ENCODE measurements at places on chromosomes 3 and 15. TPM values are rescaled to one million over a fixed set of nuclear protein-coding genes. Genes with fewer than 3 reads are reported as not detected.

DNA sequence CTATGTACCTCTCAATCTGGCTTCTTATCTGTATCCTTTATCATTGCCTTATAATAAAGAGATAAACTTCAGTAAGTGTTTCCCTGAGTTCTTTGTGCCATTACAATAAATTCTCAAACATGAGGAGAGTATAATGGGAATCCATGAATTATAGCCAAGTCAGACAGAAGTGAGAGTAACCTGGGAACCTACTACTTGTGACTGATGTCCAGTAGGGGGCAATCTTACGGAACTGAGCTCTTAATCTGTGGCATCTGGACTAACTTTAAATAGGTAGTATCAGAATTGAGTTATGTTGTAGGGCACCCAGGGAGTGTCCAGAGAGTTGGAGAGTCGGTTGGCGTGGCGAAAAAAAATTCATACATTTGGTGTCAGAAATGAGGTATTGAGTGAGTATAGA, 542.6 kb downstream of the ZBBX start:
- DNase-seq: no peak

DNA sequence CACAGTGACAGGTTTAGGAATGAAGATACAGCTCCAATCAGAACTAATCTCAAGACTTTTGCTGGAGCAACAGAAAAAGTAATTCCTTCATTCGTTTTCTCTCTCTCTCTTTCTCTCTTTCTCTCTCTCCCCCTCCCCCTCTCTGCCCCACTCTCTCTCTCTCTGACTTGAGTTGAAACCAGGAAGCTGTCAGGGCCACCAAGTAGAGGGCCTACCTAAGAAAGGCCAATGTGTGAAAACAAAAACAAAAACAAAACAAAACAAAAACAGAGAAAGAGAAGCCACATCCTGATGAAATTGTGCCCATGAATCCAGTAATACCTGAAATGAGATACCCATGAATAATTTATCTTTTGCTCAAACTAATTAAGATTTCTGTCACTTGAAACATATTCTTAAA, 72.9 kb downstream of the ATP8B4 start:
- DNase-seq: no peak

DNA sequence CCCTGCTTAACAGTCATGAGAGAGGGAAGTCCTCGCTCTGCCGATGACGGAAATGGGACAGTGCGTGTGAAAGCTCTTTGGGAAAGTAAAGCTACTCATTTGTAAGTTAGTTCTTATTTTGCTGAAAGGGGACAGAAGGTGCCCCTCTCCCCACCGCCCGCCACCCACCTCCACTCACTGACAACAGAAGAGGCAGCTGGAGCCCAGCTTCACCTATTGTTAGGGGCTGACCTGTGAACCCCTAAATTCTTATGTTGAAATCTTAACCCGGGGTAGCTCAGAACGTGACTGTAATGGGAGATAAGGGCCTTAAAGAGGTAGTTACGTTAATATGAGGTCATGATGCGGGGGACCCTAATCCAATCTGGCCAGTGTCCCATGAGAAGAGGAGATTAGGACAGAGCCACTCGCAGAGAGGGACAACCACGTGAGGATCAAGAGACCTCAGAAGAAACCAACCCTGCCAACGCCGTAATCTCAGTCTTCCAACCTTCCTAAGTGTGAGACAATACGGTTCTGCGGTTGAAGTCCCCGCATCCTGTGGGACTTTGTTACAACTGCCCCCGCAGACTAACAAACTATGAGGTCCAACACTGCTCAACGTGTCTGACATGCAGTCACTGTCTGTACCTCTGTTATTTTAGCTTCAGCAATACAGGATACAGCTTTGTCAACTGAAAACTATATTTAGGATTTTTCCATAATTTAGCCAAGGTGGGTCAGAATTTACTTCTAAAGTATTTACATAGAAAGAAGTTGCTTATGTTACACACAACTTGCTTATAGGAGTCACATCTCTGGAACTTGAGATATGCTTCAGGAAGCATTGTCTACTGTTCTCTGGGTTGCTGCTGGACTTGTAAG, 51.7 kb downstream of the PCSK6 start:
- no peak for DNase-seq

DNA sequence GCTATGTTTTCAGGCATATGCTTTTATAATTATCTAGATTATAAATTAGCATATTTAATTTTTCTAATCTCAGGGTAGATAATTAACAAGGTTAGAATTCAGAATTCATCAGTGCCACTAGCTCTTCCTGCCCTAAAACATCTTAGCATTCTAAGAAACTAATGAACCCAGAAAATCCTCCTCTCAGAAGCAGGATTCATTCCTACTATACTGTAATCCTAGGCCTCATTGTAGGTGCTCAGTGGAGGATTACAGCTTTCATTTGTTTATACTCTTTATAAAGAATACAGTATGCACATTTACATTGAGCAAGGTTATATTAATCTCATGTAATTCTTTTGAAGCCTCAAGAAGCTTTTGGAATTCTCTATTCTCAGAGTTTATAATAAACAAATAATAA, 20.9 kb downstream of the ACAD11 start:
- DNase-seq: no peak

DNA sequence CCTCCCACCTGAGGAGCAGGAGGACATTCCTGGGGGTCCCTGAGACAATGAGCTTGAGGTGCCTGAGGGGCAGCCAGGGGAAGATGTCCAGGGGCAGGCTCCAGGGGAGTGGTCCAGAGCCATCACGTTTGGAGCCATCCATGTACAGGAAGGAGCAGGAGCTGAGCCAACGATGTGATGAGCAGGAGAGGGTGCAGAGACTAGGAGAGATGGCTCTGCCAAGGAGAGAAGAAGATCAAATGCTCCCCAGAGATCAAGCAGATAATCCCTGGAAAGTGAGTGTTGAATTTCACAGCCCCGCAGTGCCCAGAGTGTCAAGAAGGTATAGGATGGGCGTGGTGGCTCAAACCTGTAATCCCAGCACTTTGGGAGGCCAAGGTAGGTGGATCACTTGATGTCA, 97.8 kb upstream of the HERC1 start:
- no peak for DNase-seq

DNA sequence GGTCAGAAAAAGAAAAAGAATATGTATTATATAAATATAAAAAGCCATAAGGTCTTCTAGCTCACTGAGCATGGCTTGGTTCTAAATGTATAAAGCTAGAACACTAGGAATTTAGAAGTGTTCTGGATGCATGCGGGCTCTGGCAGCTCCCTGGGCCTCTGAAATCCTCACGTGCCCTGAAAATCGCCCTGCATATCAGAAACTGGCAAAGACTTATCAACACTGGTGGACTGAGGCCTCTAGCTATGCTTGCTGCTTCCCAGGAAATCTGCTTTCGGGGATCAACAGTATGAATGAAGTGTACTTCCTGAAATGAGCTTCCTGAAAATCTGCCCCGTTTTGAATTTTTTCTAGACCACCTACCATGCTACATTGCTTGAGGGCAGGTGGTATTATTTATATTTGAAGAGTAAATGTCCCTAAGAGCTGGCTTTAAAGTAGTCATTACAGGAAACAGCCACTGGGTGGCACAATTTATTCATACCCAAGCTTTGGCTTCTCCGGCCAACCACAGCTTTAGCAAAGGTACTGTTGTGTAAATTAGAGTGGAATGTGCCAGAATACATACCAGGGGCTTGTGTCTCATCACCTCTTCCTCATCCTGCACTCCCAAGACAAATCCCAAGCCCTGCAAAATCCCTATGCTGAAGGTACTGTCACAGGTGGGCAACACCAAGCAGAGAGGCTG, 17.7 kb downstream of the CRTAP start:
- DNase-seq: no peak

DNA sequence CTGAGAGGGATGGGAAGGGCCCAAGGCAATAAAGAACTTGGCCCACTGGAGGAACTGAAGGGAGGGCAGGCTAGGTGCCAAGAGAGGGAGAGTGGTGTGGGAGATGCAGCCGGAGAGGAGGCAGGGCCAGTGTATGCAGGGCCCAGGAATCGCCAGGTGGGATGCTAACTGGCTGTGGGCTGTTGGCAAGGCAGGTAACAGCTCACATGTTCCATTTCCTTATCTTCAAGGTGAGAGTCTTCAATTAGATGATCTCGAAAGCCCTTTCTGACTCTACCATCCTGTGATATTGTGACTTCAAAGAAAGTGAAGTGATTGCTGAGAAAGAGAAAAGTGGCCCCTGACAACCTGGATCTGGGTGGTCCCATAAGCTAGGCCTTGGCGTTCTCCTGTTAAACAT, 49.0 kb downstream of the CASR start:
- DNase-seq: no peak

- DNase-seq: no peak
Observed at GRCh38 chr15:58758141-58758540, 8.6 kb upstream of the ADAM10 start.

DNA sequence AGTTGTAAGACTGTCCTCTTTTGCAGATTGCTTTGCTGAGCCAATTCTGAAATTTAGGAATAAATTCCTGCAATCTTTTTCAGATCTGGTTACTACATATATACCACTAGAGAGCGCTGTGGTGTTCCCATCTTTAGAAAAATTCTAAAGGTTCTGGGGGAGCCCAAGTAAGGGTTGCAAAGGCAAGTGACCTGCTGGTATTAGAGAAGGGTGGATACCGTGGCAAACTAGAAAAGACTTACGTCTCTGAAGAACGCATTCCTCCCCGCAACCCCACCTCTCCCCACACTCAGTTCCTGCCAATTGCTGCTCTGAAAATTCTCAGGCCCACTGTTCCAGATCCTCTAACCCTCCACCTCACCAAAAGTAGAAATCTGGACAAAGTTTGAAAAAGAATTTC, 48.5 kb downstream of the EFHB start:
- DNase-seq: no peak

GRCh38 chr3:188330138-188330537, 176.2 kb downstream of the LPP start:
- no peak for DNase-seq

- no peak for DNase-seq
Observed at GRCh38 chr3:56590814-56591213, 33.8 kb downstream of the CCDC66 start.

- DNase-seq: no peak
Observed at GRCh38 chr15:45443645-45444044, 65.3 kb upstream of the GATM start.

DNA sequence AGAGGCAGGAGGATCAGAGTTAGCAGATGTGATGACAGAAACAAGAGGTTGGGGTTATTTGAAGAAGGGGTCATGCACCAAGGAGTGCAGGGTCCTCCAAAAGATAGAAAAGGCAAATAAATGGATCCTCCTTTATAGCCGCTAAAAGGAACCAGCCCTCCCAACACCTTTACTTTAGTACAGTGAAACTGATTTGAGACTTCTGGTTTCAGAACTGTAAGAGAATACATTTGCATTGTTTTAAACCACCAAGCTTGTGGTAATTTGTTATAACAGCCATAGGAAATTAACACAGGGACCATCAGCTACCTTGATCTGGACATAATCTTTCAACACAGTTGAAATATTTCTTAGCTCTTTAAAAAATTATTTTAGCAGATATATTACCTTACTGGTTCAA, 166.6 kb downstream of the TIGIT start:
- DNase-seq: no peak

KIAA1143 gene
- total RNA-seq: 39.2 TPM

RTP1 gene
- not detected for total RNA-seq

FBXW12 gene
- total RNA-seq: 0.14 TPM

LINS1 gene
- 39.2 TPM for total RNA-seq

C15orf62 gene
- total RNA-seq: 0.76 TPM

FBXO40 gene
- total RNA-seq: not detected
